ENCODE measurements at places on chromosomes 5 and 9.

GRCh38 chr9:116661037-116661954 lies 25.8 kb upstream of the TRIM32 start:
- DNase-seq = no peak

- DNase-seq = no peak
Observed at GRCh38 chr9:71619926-71620325, 148.4 kb downstream of the CEMIP2 start.

- DNase-seq = no peak
Observed at GRCh38 chr9:104969116-104969515, 41.2 kb upstream of the ABCA1 start.

DNA sequence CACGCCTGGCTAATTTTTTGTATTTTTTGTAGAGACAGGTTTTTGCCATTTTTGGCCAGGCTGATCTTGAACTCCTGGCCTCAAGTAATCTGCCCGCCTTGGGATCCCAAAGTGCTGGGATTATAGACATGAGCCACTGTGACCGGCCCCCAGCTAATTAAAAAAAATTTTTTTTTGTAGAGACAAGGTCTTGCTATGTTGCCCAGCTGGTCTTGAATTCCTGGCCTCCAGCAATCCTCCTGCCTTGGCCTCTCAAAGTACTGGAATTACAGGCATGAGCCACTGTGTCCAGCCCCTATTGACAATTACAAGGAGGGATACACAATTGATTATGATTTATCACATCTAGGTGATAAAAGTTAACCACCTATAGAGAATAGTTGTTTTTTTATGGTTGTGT lies 59.5 kb downstream of the NR2F1 start:
- no peak for DNase-seq

- no peak for DNase-seq
Observed at GRCh38 chr9:129365196-129365595, 187.1 kb upstream of the IER5L start.

- no peak for DNase-seq
Observed at GRCh38 chr5:161269125-161269524, 277.4 kb downstream of the GABRB2 start.

GRCh38 chr5:158435161-158435616 lies 576.2 kb upstream of the CLINT1 start:
- no peak for DNase-seq

All from aorta (tissue), 5 donors.